ENCODE measurements at places on chromosomes 3 and 15.

DNA sequence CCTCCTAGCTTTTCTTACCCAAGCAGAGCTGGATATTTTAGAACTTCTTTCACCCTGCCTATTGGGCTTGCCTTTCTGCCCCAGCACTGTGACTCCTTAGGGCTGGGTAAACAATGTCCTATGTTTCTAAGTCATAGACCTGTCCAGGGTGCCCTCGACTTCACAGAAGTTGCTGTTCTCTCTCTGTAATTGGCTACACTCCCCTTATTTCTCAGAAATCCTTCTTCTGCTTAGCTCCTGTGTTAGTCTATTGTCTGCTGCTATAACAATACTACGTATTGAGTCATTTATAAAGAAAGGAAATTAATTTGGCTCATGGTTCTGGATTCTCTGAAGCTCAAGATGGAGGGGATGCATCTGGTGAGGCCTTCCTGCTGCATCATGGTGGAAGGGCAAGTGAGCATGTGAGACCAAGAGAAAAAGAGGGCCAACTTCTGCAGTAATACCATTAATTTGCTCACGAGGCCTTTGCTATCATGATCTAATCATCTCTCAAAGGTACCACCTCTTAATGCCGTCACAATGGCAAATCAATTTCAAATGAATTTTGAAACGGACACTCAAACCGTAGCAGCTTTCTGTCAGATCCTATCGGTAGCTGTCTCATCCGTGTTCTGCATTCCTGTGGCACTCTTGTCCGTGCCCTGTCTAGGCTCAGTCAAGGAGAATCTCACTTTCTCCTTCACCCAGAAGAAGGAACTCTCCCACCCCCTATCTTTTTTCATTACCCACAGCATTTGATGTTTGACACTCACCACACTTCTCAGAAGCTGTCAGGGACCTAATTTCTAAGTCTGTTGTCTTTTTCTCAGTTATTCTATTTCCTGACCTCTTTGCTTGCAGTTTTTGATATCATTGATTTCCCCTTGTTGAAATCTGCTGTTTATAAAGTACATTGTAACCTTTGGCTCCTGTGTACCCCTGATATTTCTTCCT, 22.3 kb upstream of the GPR171 start:
- no peak for DNase-seq

DNA sequence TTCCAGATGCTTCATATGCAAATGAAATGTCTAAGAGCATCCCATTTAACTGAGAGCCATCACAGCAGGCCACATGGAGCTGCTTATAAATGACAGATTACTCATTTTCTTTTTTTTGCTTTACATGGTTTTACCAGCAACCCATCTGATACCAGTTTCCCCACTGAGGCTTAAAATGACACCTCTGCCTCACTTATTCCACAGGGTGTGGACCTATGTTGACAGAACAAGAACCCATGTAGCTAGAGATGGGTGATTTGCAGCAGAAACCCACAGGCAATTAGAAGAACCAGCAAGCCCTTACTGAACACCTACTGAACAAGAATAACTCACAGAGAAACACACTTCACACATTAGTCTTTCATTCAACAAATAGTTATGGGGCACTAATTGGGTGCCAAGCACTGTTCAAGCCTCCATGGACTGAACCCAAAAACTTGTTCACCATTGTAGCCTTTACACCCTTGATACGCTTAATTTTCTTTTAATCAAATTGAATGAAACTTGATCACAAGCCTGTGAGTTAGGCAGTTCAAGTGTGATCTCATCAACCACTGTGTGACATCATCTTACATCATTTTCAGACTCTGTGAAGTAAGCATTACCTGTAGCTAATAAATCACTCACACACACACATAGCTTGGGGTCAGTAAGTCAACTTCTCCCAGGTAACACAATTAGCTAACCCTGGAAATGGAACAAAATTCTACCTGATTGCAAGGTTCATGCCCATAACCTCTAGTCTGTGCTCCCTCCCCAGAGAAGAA, 45.4 kb downstream of the MAGI1 start:
- DNase-seq = no peak

DNA sequence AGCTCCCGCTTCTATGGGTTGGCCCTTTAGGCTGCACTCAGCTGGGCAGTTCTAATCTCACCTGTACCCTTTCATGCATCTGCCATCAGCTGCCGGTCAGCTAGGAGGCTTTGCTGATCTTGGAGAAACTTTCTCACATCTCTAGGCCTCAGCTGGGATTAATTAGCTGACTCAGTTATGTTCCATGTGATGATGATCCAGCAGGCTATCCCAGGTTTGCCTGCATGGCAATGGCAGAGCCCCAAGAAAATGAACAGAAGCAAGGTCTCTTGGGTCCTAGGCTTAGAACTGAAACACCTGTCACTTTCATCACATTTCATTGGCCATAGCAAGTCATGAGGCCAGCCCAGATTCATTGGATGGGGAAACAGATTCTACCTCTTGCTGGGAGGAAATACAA, 304.6 kb upstream of the TBC1D5 start:
- DNase-seq = no peak

GRCh38 chr15:89353991-89354390, 19.4 kb upstream of the POLG start:
- DNase-seq = no peak

GRCh38 chr3:39290255-39290654, 10.4 kb upstream of the CX3CR1 start:
- DNase-seq = no peak

- no peak for DNase-seq
Measured at GRCh38 chr3:11769704-11770476, 76.8 kb downstream of the TAMM41 start.

DNA sequence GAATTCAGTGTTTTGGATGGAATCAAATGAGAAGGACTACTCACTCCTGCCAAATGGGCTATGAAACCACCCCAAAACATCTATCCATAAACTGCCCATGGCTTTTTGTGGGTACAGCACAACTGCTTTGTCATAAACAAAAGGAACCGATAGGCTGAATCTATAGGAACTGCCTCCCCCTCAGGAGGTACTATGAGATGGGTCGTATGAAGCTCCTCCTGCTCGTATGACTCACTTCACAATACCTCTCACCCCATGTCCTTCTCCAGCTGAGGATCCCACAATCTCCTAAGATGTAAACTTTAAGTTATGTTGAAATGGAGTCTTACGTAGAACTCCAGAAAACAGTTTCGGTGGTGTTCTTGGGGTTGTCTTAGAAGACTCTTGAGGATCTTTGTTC, 129.9 kb upstream of the SAMMSON start:
- DNase-seq = no peak

- no peak for DNase-seq
Measured at GRCh38 chr3:12509466-12509865, 25.2 kb downstream of the TSEN2 start.
